ENCODE measurements at places on chromosomes 12 and 14.

- DNase-seq = no peak
Observed at GRCh38 chr12:124929649-124930419, 15.4 kb upstream of the UBC start.

DNA sequence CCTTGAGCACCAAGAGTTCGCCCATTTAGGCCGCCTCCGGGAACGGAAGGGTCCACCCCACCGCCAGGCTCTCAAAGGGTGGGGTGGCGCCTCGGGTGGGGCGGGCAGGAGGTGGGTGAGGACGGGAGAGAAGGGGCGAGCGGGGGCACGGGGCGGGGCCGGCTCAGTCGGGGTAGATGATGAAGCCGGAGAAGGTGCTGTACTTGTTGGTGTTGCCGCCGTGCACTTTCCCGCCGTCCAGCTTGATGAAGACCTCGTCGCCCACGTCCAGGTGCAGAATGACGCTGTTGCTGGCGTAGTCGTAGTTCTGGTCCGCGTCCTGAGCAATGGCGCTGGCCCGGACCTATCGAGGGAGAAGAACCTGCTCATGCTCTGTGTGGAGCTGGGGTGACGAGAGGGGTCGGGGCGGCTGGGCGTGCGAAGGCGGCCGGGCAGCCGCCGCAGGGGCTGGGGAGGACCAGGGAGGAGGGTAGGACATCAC lies 4.1 kb downstream of the C1QL4 start:
- DNase-seq = no peak

GRCh38 chr14:28406196-28406595 lies 360.4 kb upstream of the FOXG1 start:
- no peak for DNase-seq

GRCh38 chr14:21498540-21499526 lies 12.3 kb downstream of the METTL3 start:
- peak; percentile 56 for DNase-seq

GRCh38 chr12:111390910-111391309 lies 14.8 kb upstream of the SH2B3 start:
- DNase-seq = no peak

DNA sequence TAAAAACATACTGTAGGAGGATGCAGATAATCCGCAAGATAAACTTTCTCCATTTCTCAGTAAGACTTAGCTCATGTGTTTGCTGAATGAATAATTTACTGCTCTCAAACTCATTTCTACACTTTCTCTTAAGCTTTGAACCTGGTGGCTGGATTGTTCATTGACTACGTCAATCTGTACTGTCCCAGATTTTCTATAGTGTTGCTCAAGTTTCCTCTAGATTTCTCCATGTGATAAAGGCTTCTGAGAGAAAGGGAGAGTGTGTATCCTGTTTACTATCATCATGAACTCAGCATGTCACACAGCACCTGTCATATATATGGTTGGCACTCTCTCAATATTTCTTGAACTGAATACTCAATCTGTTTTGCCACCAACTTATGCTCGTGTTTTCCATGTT lies 518.0 kb upstream of the TBX3 start:
- no peak for DNase-seq

DNA sequence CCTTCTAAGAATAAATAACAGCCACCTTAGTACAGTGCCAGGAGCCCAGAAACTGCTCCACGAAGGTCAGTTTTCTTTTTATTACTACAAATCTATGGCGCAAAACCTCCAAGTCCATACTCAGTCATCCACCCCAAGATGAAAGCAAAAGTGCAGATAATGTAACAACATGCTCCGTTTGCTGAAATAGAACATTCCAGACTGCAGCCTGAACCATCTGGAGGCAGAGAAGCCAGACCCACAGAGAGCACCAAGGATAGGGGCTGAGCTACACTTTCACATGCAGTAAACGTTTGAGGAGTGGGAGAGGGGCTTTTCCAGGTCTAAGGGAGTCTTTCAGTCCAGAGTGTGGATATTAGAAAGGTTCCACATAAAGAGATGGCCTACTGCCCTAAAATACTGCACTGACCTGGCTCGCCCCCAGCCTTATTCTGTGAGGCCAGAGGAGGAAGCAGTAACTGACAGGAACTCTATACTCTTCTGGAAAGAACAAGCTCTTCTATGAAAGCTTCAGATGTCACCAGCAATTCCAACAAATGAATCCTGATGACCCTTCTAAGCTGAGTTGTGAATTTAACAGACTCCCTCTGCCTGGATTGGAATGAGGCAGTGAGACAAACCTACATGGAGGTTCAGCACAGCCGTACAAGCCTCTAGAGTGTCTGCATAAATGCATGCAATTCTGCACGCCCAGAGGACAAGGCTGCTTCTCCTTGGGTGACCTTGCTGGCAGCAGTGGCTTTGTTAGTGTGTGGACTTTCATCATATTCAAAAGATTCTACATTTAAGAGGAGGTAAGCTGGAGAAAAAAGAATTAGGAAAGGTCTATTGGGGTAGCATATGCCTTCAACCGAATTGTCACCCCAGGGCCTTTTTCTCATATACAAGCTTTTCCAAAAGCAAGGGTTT lies 153.9 kb upstream of the EGLN3 start:
- no peak for DNase-seq

GRCh38 chr14:75147423-75148071 lies 20.7 kb upstream of the NEK9 start:
- peak; percentile 98 for DNase-seq

DNA sequence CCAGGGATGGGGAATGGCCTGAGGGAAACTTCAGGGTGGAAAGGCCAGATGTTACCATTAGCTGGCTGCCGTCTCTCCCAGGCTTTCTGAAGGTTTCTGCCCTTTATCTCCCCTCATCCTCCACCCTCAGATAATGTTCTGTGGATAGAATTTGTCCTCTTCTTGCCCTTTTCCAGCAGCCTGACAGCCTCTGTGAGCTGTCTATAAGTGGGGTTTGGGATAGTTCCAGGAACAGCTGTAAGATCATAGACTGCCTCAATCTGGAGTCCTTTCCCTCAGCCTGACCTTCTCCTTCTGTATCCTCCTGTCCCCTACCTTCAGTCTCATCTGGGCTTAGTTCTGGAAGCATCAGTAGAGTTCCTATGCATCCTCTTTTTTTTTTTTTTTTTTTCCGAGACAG lies 2.8 kb upstream of the RND1 start:
- no peak for DNase-seq
